ENCODE measurements at places on chromosomes 11 and 22. TPM values are rescaled to one million over a fixed set of nuclear protein-coding genes. Genes with fewer than 3 reads are reported as not detected.

DNA sequence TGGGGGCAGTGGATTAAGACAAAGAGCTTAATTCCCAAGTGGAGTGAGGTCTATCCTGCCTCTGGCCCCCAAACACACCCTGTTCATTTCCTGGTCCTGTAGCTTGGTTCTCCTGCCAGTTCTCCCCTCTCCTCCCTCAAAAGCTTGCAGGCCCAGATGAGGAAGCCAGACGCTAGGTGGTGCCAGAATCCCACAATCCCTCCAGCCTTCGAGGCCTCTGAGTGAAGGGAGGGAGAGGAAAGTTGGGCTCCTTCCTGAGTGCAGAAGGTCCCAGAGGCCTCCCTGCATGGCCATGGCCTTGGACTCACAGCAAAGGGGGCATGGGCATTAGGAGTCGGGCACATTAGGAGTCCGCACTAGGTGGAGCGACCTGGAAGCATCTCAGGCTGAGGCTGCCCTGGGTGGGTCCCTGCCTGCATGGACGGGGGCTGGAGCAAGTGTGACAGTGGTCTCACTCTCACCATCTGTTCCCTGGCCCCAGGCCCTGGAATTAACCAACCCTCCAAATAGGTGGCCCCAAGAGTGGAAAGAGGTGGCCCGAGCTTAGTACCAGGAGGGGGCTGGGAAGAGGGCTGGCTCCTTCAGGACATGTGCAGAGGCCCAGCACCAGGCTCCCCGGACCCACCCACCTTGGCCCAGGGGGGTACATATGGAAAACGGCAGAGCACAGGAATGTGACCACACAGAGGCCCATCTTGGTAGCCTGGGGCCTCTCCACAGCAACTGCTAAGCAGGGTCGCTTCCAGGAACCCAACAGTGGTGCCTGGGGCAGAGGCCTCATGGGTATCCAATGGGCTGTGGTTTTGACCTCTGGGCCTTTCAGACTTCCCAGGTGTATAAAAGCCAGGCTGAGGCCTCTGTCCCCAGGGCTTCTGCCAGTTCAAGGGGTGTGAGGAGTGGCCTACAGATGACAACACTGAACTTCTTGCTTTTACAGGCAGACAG, 5.2 kb downstream of the FXYD2 start:
- DNase-seq, result no peak
- peaks cover 2% of the 10 kb centered on the region for H3K36me3 ChIP-seq
- H3K4me1 ChIP-seq, result peaks cover 77% of the 10 kb centered on the region
- H3K4me3 ChIP-seq, result no peak overlapping the region
- no peaks in the 10 kb centered on the region for H3K27me3 ChIP-seq

SLC5A1 gene
- total RNA-seq, result not detected

DNA sequence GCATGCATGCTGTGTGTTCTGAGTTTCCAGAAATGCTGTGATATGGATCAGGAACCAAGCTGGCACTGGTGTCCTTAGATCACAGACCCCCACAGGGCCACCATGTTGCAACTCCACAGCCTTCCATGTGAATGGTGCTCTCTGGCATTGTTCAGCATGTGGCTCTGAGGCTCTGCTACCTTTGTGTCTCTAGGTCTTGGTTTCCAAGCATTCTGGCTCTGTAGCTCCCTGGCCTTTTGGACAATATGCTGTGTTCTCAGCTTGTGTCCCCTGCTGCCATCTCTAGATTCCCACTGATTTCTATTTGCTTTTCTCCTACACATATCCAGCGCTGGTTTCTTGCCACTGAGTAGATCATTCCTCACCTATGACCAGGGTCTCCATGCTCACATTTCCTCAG, 3.9 kb downstream of the SPTBN2 start:
- peaks cover 19% of the 10 kb centered on the region for H3K4me1 ChIP-seq
- H3K4me3 ChIP-seq, result no peak overlapping the region
- peaks cover 46% of the 10 kb centered on the region for H3K27me3 ChIP-seq
- H3K36me3 ChIP-seq, result peaks cover 3% of the 10 kb centered on the region
- no peak overlapping the region for H3K27ac ChIP-seq

GRCh38 chr11:122394313-122394712, 261.2 kb upstream of the UBASH3B start:
- H3K4me1 ChIP-seq, result peaks cover 7% of the 10 kb centered on the region
- no peaks in the 10 kb centered on the region for H3K27me3 ChIP-seq
- H3K4me3 ChIP-seq, result no peak overlapping the region
- no peak overlapping the region for H3K27ac ChIP-seq
- DNase-seq, result no peak

GRCh38 chr22:29985912-29986311, 94.4 kb upstream of the HORMAD2 start:
- peaks cover 5% of the 10 kb centered on the region for H3K4me1 ChIP-seq
- DNase-seq, result no peak
- no peak overlapping the region for H3K4me3 ChIP-seq
- H3K27me3 ChIP-seq, result no peaks in the 10 kb centered on the region
- H3K36me3 ChIP-seq, result peaks cover 5% of the 10 kb centered on the region
- H3K27ac ChIP-seq, result no peak overlapping the region

DNA sequence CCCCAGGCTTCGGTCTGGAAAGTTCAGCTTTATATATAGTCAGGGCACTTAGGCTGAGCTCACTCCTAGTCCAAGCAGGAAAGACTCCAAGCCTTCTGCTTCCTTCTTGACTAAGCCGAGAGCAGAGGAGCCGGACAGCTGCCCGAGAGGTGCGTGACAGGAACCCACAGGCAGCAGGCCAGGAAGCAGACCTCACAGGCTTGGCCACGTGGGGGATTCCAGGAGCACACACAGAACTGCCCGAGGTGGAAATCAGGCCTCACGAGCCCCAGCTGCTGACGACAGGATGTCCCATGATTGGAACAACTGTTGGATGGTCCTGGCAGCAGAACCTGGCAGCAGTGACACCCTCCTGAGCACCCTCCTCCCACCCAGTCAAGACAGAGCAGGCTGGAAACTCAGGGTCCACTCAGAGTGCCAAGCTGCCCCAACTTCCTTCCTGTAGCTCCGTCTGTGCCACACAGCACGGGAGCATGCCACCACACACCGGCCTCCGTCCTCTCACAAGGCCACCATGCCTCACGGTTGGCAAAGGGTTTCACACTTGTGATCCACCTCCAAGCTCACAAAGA, 5.4 kb downstream of the PLA2G6 start:
- no peaks in the 10 kb centered on the region for H3K27me3 ChIP-seq
- H3K27ac ChIP-seq, result peak overlapping the region; percentile 58
- DNase-seq, result no peak
- no peak overlapping the region for H3K4me3 ChIP-seq
- H3K36me3 ChIP-seq, result peaks cover 8% of the 10 kb centered on the region
- H3K4me1 ChIP-seq, result peaks cover 60% of the 10 kb centered on the region

DNA sequence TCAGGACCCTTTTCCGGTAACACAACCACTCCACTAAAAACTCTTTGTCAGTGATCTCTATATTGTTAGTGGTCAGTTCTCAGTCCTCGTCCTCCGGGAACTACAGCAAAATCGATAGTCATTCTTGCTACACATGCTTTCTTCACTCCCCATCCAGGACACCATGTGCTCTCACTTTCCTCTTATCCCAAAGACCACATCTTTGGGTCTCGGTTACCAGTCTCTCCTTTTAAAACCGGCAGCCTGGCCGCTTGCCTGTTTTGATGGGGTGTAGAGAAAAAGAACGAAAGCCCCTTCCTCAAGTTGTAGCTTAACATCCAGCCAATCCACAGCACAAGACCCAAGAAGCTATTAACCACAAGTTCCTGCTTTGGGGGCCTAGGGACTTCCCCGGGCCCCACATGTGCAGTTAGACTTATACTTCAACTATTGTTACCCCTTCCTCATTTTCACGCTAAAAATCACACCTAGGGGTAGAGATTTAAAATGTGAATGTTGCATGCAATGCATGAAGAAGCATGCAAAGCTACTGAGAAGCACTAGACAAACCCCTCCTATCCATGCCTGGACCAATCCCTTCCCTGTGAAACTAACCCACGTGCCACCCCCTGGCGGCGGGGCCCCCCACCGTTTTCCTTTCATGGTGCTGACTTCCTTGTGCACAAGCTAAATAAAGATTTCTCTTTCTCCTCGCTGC, 1.5 kb upstream of the TOLLIP start:
- H3K27ac ChIP-seq, result peak overlapping the region; percentile 87
- H3K4me1 ChIP-seq, result peaks cover 19% of the 10 kb centered on the region
- H3K4me3 ChIP-seq, result peak overlapping the region; percentile 82
- peaks cover 33% of the 10 kb centered on the region for H3K27me3 ChIP-seq

GRCh38 chr11:2950825-2951224, 21.6 kb upstream of the PHLDA2 start:
- no peak overlapping the region for H3K4me3 ChIP-seq
- peaks cover 52% of the 10 kb centered on the region for H3K4me1 ChIP-seq
- DNase-seq, result no peak
- peaks cover 68% of the 10 kb centered on the region for H3K36me3 ChIP-seq
- no peak overlapping the region for H3K27ac ChIP-seq

- H3K27ac ChIP-seq, result no peak overlapping the region
- no peak for DNase-seq
- H3K4me1 ChIP-seq, result no peaks in the 10 kb centered on the region
Observed at GRCh38 chr11:47326198-47326597, 26.3 kb downstream of the MYBPC3 start.

DAGLA gene
- 0.20 TPM for total RNA-seq

- H3K27me3 ChIP-seq, result no peaks in the 10 kb centered on the region
- H3K4me1 ChIP-seq, result no peaks in the 10 kb centered on the region
Observed at GRCh38 chr22:33270596-33270995, 212.4 kb upstream of the SYN3 start.

- peaks cover 65% of the 10 kb centered on the region for H3K36me3 ChIP-seq
- DNase-seq, result no peak
- peaks cover 58% of the 10 kb centered on the region for H3K4me1 ChIP-seq
- no peaks in the 10 kb centered on the region for H3K27me3 ChIP-seq
- H3K4me3 ChIP-seq, result peak overlapping the region; percentile 63
- H3K27ac ChIP-seq, result peak overlapping the region; percentile 57
Observed at GRCh38 chr22:30941363-30941740, 27.2 kb downstream of the MORC2 start.

DNA sequence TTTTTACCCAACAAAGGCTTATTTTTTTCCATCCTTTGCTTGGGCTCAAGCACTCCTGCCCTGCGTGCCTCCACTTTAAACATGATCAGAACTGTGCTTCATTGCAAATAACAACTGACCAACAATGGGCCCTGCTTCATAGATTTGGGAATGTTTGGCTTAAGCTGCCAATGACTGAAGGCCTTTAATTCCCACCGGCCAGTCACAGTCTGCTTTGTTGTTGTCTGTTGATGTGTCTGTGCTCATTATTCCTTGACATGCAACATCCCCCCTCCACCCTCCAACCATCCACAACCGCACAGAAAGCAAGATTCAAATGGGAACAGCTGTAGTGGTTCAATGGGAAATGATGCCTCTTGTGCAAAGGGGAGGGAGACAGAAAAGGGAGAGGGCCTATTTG, 23.0 kb downstream of the PAX6 start:
- no peaks in the 10 kb centered on the region for H3K36me3 ChIP-seq
- peaks cover 7% of the 10 kb centered on the region for H3K27me3 ChIP-seq
- no peak overlapping the region for H3K27ac ChIP-seq
- no peaks in the 10 kb centered on the region for H3K4me1 ChIP-seq

MMP8 gene
- not detected for total RNA-seq

DNA sequence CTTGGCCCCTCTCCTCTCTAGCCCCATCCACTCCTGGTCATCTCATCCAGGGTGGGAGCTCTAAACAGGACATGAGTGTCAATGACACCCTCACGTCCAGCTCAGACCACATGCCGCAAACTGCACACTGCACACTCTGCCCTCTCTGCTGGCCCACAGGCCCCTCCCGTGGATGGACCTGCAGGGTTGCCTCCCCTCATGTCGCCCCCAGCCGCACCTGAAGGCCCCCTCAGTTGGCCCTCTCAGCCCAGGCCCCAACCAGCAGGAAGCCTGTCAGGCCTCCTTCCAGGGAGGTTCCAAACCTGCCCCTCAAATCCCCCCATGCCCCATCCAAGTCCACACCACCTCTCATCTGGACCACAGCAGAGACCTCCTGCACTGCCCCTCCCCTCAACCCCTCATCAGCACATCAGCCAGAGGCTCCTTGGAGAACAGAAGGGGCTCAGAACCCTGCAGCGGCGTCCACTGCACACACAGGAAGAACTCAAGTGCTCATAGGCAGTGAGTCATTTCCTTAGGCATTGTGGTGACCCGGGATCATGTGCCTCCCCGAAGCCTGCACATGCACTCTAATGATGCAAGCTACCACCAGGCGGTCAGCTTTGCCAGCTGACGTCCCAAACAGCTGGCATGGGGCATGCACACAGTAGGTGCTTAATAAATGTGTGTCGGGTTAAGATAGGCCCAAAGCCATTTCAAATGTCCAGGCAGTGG, 12.9 kb upstream of the CDKN1C start:
- peaks cover 36% of the 10 kb centered on the region for H3K4me1 ChIP-seq
- H3K4me3 ChIP-seq, result peak overlapping the region; percentile 82
- peak overlapping the region; percentile 92 for H3K27ac ChIP-seq
- DNase-seq, result peak; percentile 45

DNA sequence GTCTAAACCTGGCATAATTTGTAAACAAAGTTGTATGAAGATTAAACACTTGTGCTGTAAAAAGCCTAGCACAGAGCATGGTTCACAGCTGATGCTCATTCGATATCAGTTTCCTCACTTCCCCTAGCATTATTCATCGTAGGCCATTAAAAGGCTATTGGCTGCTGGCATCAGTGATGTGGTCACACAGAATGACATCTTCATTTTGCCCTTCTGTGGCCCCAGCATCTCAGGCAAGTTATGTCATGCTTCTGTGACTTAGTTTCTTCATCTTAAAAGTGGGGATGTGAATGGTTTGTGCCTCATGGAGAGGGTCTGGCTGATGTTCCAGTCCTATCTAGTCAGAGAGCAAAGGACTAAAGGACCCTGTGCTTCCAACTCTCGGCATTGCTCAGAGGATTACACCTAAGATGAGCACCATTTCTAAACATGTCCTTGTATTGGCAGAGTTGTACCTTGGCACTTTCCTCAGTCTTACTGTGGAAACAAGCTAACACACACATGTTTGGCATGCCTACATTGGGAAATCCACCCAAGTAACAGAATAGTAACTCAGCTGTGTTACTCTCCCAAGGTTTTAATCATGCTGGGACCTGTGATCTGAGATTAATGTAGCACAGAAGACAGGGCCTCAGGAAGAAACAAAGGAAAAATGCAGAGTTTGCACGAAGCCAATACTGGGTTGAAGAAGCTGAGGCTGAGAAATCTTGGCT, 83.5 kb upstream of the OR9Q1 start:
- no peak overlapping the region for H3K4me3 ChIP-seq
- DNase-seq, result no peak
- no peaks in the 10 kb centered on the region for H3K36me3 ChIP-seq
- no peaks in the 10 kb centered on the region for H3K27me3 ChIP-seq
- no peak overlapping the region for H3K27ac ChIP-seq

GRCh38 chr11:92632495-92632894, 337.0 kb upstream of the MTNR1B start:
- H3K27ac ChIP-seq, result no peak overlapping the region
- no peaks in the 10 kb centered on the region for H3K4me1 ChIP-seq
- H3K4me3 ChIP-seq, result no peak overlapping the region
- no peaks in the 10 kb centered on the region for H3K36me3 ChIP-seq
- DNase-seq, result no peak
- no peaks in the 10 kb centered on the region for H3K27me3 ChIP-seq

Measured in activated T-helper 1 cell treated with anti-CD3 and anti-CD28 coated beads, Interleukin-12 subunit alpha, Interleukin-12 subunit beta, Interleukin-2, Interleukin-4 antibody, amounts not matched to agents 30 ng/mL and 10 ng/mL and 1 ng/mL, durations not matched to agents 14 hours and 24 hours and 36 hours (primary cell).